ENCODE measurements at places on chromosomes 7 and 10.

GRCh38 chr7:66974986-66975590 lies 20.3 kb downstream of the SBDS start:
- DNase-seq, result no peak

- DNase-seq, result no peak
These were observed 41.0 kb upstream of the AFAP1L2 start for GRCh38 chr10:114445332-114445731.

GRCh38 chr10:60212195-60212594 lies 177.5 kb downstream of the ANK3 start:
- no peak for DNase-seq

DNA sequence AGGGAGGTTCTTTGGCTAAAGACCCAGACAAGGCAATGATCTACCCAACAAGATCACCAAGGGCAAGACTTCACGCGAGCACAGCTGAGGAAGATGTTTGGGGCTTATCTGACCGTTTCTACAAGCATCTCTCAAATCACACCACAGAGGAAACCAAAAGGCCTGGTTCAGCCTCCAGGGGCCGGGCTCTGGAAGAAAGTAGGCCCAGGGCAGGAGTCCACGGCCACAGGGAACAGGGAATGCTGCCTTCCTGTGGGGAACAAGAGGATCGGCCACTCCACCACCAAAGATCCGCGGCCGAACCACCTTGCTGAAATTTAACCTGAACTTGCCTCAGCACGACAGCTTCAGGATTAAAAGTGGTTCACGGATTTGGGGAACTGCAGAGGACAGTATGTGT lies 332.5 kb downstream of the PTPRN2 start:
- DNase-seq, result no peak

- no peak for DNase-seq
These were observed 27.1 kb downstream of the NMT2 start for GRCh38 chr10:15141136-15142054.

- DNase-seq, result no peak
These were observed 476.5 kb downstream of the GPAM start for GRCh38 chr10:111707076-111707475.

- peak; percentile 78 for DNase-seq
These were observed at the start of gene PDLIM1 for GRCh38 chr10:95290461-95291364. Gene PDLIM1, minus strand, starts transcription at chr10:95291003. Its CDS starts 88 bp downstream, at chr10:95290915.

DNA sequence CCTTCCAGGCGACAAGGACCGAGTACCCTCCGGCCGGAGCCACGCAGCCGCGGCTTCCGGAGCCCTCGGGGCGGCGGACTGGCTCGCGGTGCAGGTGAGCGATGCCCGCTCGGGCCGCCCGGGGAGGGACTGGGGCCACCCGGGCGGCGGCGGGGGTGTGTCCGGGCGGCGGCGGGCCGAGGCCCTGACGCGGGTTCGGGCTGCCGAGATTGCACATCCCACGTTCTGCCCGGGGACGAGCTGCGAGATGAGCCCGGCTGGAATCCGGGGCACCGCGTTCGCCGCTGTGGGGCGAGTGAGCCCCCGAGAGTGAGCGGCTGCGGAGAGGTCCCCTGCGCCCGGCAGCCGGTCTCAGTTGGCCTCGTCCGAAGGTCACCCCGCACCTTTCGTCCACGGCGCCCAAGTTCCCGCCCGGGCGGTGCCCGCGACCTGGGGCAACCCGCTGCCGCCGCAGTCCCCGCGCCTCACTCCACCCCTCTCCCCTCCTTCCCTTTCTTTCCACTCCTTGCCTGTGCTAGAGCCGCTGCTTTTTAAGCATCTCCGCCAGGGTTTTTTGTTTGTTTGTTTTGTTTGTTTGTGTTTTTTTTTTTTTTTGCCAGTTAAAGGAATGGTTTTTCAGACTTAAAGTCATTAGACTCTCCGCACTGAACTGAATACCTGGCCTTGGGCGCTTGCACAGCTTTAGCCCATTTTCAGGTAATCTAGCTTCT lies 515 bp downstream of the RALA start:
- DNase-seq, result no peak

DNA sequence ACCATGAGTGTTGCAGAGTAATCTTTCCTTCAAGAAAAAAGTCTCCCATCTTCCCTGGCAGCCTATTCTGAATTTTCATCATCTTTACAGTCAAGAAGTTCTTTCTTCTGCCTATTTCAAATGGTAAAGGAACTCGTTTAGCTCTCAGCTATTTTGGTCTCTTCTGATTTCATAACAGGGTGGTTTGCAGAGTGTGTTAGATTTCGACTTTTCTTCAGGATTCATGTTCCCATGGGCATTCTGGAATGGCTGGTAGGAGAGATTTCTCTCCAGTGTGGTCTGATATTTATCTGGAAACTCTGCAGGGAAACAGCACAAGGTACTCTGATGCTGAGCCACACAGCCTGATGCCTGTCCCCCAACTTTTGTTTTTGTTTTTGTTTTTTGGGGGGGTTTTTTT lies 111.1 kb upstream of the FAM171A1 start:
- DNase-seq, result no peak

DNA sequence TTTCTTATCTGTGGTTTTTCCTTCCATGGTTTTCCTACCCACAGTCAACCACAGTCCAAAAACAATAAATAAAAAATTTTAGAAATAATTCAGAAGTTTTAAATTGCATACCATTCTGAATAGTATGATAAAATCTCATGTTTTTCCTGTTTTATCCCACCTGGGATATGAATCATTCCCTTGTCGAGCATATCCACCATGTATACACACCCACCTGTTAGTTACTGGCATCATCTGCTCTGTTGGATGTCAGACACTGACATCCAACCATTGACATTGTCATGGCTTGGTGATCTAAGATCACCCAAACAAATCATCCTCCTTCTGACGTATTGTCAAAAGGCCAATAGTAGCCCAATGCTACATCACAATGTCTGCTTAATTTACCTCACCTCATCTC lies 749.8 kb downstream of the TNS3 start:
- DNase-seq, result no peak

GRCh38 chr7:24548390-24548789 lies 24.9 kb upstream of the PALS2 start:
- no peak for DNase-seq

GRCh38 chr10:124345521-124345920 lies 73.2 kb downstream of the OAT start:
- DNase-seq, result no peak

- no peak for DNase-seq
These were observed 467.4 kb upstream of the FZD8 start for GRCh38 chr10:36109399-36110023.

Measured in D721Med (cell line).